ENCODE measurements at places on chromosomes 11 and 22.
A peak's percentile ranks its signal among the peaks of the same experiment; 100 is the strongest.

- peak; percentile 24 for DNase-seq
Observed at GRCh38 chr22:28855355-28856094, 27.8 kb upstream of the ZNRF3 start.

- no peak for DNase-seq
Observed at GRCh38 chr11:113137713-113138529, 176.5 kb upstream of the TTC12 start.

DNA sequence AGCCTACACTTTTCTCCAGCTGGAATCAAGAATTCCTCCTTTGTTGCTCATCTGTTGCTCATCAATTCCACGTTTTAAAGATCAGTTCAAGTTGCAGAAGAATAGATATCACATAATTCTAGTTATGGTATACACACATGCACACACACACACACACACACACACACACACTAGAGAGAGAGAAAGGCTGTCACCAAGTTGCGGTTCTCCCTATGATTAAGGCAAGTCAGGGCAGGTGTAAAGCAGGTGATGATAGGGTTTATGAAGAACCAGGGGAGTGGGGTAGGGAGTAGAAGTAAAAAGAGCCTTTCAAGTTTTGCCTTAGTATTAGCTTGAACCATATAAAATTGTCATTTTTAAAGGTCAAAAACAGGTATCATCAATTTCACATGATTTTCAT is 31.7 kb upstream of the TMPRSS4 start:
- DNase-seq: peak; percentile 44

DNA sequence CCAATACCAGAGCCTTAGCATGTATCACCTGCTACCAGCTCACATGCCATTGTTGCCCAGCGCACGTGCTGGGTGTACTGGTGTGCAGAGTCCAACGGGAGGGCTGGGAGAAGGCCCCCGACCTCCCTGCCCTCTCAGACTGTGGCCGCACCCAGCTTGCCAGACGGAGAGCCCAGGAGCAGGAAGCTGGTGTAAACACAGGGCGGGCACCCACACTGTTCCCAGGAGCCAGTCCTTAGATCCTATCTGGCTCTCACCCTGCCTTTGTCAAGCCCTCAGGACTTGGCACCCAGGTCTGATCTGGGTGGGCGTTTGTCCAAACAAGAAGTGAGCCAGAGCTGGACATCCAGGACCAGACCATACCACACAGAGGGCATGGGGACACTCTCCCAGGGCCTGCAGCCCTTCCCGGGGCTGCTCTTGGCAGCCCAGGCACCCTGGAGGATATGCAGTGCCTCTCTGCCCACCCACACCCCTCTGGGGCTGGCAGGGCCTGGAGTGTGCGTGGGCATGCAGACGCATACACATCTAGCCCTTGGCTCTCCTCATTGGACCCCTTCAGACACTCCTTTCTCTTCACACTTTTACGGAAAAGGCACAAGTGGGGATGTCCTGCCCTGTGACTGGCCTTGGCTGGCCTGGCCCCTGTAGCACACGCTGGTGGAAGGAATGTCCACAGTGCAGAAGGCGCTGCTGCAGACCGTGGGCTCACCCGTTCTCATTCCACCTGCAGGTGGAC is 19.9 kb upstream of the CLDN5 start:
- no peak for DNase-seq

DNA sequence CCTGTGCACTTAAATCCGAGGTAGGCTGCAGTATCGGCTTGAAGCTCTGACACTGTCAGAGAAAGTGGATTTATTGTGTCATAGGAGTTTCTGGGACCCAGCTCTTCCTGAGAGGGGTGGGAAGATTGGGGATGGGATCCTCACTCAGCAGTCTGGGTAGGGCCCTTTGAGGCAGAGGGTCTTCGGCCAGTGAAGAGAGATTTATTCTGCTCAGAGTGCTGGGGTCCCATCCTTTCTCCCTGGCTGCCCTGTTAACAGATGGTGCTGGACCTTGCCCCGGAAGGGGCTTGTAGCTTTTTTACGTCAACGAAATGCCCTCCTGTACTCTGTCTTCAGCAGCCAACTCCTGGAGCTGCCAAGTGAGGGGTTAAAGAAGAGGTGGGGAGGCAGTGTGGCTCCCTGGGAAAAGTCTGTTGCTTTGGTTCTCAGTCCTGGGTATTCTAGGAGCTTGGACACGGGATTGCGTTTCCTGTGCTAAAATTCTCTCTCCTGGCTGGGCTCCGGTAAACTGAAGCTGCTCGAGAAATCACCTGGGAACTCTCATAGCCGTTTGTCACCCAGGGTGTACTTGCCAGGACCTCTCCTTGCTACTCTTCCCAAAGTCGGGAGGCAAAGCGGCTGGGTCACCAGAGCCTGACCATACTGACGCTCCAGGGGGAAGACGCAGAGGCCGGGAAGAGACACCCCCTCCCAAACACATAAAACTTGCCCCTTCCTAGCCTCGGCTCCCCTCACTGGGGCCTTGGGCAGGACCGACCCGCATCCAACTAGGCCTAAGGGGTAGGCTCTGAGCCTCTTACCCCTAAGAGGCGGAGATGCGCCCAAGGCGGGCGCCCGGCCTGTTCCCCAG is 806 bp upstream of the SMDT1 start:
- no peak for DNase-seq

GRCh38 chr11:75874684-75875341 is 59.8 kb downstream of the UVRAG start:
- no peak for DNase-seq

DNA sequence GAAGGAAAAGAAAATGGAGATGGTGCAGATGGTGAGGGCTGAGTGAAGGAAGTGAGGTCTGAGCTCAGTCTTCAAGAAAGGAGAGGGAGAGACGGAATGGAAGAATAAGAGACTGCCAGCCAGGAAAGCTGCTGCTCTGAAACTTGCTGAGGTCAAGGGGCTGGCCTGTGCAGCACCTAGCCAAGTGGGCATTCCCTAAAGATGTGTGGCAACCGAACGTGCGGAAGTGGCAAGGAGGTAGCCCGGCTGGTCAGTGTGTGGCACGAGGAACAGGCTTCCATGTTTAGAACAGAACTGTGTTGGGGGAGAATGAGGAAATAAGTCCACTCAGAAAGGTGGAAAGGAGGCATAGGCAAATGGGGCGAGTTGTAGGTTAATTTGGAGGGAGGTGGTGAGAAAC is 7.6 kb upstream of the IGSF9B start:
- DNase-seq: no peak

DNA sequence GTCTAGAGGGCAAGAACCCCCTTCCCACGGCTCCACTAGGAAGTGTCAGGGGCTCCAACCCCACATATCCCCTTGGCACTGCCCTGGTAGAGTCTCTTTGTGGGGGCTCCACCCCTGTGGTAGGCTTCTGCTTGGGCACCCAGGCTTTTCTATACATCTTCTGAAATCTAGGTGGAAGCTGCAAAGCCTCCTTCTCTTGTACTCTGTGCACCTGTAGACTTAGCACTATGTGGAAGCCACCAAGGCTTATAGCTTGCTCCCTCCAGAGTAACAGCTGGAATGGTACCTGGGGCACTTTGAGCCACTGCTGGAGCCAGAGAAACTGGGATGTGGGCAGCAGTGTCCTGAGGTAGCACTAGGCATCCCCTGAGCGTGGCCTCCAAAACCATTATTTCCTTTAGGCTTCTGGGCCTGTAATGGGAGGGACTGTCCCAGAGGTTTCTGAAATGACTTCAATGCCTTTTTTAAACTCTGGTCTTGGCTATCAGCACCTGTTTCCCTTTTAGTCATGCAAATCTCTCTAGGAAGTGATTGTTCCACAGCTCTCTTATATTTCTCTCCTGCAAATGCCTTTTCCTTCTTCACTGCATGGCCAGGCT is 68.4 kb downstream of the TRAF6 start:
- DNase-seq: no peak

DNA sequence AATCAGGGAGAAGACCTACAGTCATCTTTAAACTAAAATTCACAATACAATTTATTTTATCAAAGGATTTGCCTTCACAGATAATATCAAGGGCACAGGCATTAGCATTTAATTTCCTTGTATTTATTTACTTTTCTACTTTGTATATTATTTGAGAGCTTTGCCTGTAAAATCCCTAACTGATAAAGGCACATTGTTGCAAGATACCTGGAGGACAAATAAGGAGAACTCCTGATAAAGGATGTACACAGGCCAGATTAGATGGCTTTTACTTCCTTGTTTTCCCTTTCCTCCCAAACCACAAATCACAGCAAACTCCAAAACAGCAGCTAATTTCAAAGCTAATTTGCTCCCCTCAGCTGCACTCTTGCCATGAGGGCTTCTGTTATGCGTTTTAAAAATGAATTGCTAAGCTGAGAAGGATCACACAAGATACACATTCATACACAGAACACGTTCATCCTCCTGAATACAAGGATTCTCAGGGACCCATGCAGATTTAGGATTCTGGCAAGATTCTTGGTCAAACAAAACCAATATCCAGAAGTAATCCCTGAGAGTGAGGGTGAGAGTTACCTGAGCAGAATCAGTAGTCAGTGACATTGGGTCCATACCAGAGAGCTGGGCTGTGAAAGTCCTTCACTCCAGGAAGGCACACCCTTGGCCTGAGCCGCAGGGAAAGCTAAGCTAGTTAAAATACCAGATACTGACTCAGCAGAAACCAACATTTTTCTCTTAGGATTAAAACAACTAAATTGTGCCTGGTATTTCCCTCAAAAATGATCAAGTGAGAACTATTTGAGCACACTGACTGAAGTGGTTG is 100.3 kb upstream of the CLPB start:
- no peak for DNase-seq

DNA sequence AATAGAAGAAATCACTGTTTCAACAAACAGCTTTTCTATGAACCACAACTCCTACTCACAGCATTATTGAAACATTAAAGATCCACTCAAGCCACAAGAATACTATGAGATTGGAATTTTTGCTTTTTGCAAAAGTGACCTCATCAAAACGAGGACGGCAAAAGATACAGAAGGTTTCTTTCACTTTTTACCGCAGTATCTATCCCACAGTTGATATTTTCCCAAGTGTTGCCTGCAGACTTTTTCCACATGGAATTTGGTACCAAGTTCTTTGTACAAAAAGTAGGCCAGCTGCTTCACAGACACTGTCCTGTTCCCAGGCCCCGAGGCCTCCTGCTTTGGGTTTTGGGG is 204.0 kb downstream of the TBC1D22A start:
- DNase-seq: no peak

DNA sequence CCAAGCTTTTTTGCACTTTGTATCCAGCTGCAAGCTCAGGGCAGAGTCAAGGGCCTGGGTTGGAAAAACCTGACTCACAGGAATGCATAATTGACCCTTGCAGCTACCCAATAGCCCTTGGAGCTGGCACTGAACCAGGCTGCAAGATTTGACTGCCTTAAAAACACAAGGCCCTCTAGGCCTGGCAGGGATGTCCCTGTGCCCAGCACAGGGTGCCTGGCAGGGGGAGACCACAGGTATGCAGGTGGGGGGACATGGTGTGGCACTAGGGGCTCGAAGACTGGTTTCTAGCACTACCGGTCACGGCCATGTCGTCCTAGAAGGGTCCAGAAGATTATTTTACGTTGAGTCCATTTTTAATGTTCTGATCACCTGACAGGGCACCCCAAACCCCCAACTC is 30.2 kb downstream of the SBF1 start:
- no peak for DNase-seq

DNA sequence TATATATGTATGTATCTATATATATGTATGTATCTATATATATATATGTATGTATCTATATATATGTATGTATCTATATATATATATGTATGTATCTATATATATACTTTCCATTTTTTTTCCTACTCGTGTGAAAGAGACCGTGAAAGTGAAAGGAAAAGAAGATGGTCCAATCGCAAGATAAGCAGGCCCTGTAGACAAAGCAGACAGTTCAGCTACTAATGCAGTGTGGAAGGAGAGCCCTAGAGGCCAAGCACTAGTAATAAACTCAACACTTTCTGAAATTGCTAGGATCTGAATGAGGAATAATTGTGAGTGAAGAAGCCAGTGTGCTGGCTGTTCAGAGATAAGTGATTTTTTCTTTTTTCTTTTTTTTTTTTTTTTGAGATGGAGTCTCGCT is 47.2 kb downstream of the MCHR1 start:
- no peak for DNase-seq

GRCh38 chr11:129625930-129626329 is 189.7 kb upstream of the TMEM45B start:
- DNase-seq: no peak

DNA sequence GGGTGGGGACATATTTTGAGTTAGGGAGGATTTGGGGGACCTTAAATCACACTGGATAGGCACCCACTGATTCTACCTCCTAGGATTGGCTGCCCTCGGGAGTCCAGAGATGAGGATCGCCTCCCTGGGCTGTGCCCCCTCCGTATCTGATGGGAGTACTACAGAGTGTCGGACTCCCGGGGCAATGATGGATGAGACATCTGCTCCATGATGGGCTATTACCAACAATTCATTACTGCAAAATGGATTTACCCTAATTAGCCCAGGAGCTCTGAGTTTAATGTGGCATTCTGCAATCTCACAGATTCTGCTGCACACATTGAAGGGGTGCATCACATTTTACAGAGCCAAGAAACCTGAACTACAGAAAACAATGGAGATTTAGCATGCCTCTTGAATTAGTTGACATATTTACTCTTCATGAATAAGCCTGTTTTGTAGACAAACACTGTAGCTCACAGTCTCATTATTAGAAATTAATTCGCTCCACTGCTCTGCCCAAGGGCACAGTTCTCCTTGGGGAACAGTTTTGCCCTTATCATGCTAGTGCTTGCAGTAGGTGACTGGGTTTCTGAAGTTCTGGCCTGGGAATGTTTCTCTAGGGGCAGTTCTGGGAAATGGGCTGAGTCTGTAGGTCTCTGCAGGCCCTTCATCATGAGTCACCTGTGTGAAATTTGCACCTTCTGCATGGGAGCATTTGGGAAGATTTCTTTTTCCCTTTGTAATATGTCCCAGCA is 217.1 kb upstream of the PLET1 start:
- no peak for DNase-seq

GRCh38 chr11:14623036-14623435 is 20.6 kb upstream of the PDE3B start:
- no peak for DNase-seq

DNA sequence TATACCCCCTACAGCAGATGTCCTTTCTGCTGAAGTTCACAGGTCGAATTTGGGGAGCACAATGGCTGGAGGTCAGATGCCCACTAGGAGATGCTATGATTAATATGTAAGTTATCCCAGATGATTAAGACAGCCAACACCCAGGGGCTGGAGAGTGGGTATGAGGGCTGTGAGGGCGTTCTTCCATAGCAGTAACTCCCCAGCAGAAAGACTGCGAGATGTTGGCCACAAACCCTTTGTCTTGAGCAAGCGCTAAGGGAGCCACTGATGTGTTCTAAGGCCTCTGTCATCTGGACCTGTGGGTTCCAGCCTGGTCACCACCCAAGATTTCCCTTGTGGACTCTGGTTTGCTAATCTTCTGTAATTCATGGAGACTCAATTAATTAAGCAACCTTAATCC is 77.6 kb downstream of the BMAL1 start:
- DNase-seq: no peak

- DNase-seq: no peak
Observed at GRCh38 chr22:46969961-46970360, 207.5 kb downstream of the TBC1D22A start.

Data from CD4-positive, alpha-beta T cell treated with Interferon alpha-2 for 1 hour (primary cell).